ENCODE measurements at places on chromosomes 5 and 9. TPM values are rescaled to one million over a fixed set of nuclear protein-coding genes. Genes with fewer than 3 reads are reported as not detected.

Gene SPATA31D4
- total RNA-seq, result not detected

Gene MOB3B
- total RNA-seq, result 3.2 TPM

Gene MEF2C
- total RNA-seq, result 0.60 TPM

Gene UCK1
- total RNA-seq, result 38.8 TPM

Gene CXCL14
- not detected for total RNA-seq

Gene ANKRD31
- 0.51 TPM for total RNA-seq

Gene PCDHA9
- not detected for total RNA-seq

Gene ZNF879
- total RNA-seq, result 7.5 TPM

- H3K4me3 ChIP-seq, result no peak overlapping the region
- H3K27ac ChIP-seq, result peak overlapping the region; percentile 76
- no peaks in the 10 kb centered on the region for H3K27me3 ChIP-seq
- no peak for DNase-seq
Observed at GRCh38 chr9:130034570-130034969, 8.4 kb downstream of the FNBP1 start.

DNA sequence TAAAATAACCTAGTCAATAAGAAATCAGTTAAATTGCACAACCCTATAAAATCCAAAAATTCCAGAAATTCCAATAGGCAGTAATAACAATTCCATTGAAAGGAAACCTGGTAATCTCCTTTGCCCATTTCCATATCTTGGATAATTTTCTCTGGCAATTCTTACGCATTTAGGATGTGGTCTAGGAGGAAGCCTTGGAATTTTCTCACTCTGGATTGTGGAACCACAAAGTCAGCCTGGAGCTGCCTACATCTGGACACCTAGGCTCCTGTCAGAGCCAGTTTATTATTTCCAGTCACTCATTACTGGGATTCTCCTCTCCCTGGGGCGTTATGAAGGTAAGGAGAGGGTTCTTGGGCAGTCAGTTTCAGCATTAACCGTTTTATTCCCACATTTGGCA, 40.3 kb upstream of the GNE start:
- no peaks in the 10 kb centered on the region for H3K4me1 ChIP-seq
- H3K27me3 ChIP-seq, result no peaks in the 10 kb centered on the region
- no peak for DNase-seq
- no peak overlapping the region for H3K27ac ChIP-seq
- peaks cover 4% of the 10 kb centered on the region for H3K36me3 ChIP-seq

DNA sequence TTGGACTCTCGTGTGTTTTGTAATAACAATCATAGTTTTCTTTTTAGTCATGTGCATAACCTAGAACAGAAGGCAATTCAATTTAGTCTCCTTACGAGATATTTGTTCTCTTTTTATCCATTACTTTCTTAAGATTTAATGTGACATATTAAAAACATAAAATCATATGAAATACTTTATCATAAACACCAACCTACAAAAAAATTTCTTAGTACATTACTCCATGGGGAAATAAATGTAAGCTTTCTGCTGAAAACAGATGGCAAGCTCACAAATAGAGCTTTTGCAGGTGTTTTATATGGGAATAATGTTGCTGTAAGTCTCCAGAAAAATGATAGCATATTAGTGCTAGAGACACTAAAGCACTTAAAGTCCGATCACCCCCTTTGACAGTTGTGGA, 1035.2 kb upstream of the ARRDC3 start:
- no peak for DNase-seq
- no peaks in the 10 kb centered on the region for H3K4me1 ChIP-seq
- no peak overlapping the region for H3K27ac ChIP-seq
- no peaks in the 10 kb centered on the region for H3K36me3 ChIP-seq
- no peak overlapping the region for H3K4me3 ChIP-seq

DNA sequence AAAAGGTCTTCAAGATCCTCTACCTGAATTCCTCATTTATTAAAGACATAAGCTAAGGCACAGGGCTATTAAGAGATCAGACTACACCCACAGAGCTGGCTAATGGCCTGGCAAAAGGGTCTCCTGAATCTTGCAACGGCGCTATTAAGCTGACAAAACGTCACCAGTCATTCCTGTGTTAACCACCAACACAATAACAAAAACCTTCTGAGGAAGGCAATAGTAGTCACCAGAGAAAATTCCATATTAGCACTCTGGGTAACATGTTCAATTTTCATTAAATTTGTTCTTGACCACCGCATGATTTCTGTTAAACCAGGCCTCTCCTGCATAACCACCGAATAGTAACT, 77.0 kb downstream of the GNAQ start:
- H3K27me3 ChIP-seq, result no peaks in the 10 kb centered on the region
- no peak overlapping the region for H3K4me3 ChIP-seq
- DNase-seq, result no peak
- peaks cover 8% of the 10 kb centered on the region for H3K36me3 ChIP-seq
- H3K27ac ChIP-seq, result no peak overlapping the region

- H3K27me3 ChIP-seq, result no peaks in the 10 kb centered on the region
- H3K36me3 ChIP-seq, result no peaks in the 10 kb centered on the region
- no peak overlapping the region for H3K27ac ChIP-seq
- DNase-seq, result no peak
Observed at GRCh38 chr9:18616976-18617375, 143.0 kb downstream of the ADAMTSL1 start.

DNA sequence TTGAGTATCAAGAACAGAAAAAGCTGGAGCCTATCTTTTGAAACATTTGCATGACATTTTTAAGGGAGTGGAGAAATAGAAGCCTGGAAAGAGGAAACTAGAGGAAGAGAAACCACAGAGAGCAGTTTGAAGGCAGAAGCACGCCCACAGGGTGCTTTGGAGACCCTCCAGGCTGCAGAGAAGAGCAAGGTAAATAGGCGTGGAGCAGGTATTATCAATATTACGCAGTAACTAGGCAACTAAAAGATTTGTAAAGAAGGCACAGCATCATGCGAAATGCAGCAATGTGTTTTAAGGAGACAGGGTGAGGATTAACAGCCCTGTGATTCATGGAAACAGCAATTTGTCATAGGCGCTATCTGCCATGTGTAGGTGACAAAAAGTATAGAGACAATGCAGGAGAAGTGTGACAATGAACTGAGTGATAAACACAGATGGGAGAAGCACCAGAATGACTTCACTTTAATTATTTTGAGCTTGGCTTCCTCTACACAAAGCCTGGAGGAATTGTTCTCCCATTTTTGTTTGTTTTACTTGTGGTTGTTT, 281.2 kb downstream of the BRINP1 start:
- H3K36me3 ChIP-seq, result no peaks in the 10 kb centered on the region
- no peaks in the 10 kb centered on the region for H3K27me3 ChIP-seq
- H3K4me1 ChIP-seq, result no peaks in the 10 kb centered on the region
- no peak for DNase-seq

DNA sequence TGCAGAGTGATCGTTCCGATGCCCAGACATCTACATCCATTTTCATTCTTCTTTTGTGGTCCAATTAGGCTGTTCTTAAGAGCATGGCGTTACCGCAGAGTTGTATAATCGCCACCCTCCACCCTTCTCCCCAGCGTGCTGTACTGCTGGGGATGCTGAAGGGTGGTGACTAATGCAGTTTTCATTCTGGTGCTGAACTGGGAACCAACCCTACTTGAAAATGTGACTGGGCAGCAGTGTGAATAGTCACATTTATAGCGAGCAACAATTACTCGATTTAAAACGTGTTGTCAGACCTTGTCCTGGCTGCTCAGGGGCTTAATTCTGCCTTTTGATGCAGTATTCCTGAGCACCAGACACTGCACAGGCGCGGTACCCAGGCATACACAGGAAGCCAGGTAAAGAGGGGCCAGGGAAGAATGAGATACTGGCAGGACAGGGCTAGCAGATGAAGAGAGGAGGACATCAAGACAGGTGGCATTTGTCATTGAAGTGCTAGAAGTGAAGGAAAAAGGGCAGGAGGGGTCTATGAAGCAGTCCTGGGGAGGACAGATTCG, 719 bp upstream of the ISCA1 start:
- H3K36me3 ChIP-seq, result peaks cover 13% of the 10 kb centered on the region
- H3K4me1 ChIP-seq, result peaks cover 31% of the 10 kb centered on the region
- peak overlapping the region; percentile 95 for H3K27ac ChIP-seq
- no peaks in the 10 kb centered on the region for H3K27me3 ChIP-seq

- H3K4me3 ChIP-seq, result no peak overlapping the region
- H3K36me3 ChIP-seq, result no peaks in the 10 kb centered on the region
- peaks cover 39% of the 10 kb centered on the region for H3K27me3 ChIP-seq
- no peak for DNase-seq
- peaks cover 9% of the 10 kb centered on the region for H3K4me1 ChIP-seq
- no peak overlapping the region for H3K27ac ChIP-seq
Observed at GRCh38 chr5:135465391-135466122, 13.4 kb upstream of the TIFAB start.

DNA sequence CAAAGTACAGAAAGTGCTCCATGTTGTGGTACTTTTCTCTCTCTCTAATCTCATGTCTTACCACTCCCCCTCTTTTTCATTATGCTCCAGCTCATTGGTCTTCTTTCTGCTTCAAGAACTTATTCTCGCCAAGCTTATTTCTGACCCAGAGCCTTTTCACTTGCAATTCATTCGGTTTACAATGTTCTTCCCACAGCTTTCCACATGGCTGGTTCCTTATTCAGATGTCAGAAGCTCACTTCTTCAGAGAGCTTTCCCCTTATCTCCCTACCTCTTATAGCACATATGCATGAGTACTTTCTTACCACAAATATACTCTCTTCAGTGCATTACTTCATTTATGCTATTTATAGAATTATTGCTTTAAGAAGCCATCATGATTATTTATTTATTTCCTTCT, 338.8 kb upstream of the ATP10B start:
- no peak for DNase-seq
- H3K4me3 ChIP-seq, result no peak overlapping the region
- no peaks in the 10 kb centered on the region for H3K4me1 ChIP-seq
- H3K27me3 ChIP-seq, result no peaks in the 10 kb centered on the region
- H3K36me3 ChIP-seq, result no peaks in the 10 kb centered on the region

DNA sequence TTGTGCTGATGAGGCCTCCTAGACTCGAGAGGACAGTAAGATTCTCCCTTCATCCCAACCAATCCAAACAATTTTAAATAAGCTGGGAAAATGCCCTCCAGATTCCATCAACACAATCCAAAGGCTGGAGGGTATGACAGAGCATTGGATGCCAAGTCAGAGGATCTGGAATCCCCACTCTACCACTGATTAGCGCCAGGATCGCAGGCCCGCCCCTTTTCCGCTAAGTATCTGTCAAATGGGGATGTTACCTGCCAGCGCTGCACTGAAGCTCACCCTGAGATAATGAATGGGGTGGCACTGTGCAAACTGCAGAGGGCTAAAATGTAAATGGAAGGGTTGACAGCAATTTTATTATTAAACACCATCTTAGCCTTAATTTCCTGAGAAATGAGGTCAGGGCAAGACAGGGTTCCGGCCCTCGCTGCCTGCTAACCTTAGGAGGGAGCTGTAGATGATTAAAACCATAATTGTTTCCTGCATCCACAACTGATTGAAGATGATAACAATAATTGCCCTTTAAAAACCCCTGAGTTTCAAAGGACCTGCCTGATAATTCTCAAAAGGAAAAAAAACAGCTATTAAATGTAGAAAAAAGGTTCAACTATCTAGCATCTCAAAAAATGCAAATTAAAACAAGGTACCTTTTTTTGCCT, 31.6 kb upstream of the GABBR2 start:
- no peak overlapping the region for H3K27ac ChIP-seq
- peaks cover 9% of the 10 kb centered on the region for H3K36me3 ChIP-seq
- H3K4me1 ChIP-seq, result no peaks in the 10 kb centered on the region
- DNase-seq, result no peak
- H3K4me3 ChIP-seq, result no peak overlapping the region
- H3K27me3 ChIP-seq, result no peaks in the 10 kb centered on the region

- H3K36me3 ChIP-seq, result no peaks in the 10 kb centered on the region
- H3K27me3 ChIP-seq, result peaks cover 4% of the 10 kb centered on the region
- H3K4me1 ChIP-seq, result no peaks in the 10 kb centered on the region
- no peak for DNase-seq
- H3K27ac ChIP-seq, result no peak overlapping the region
Observed at GRCh38 chr5:173498739-173499470, 117.5 kb downstream of the BOD1 start.

GRCh38 chr5:92992073-92992472, 588.9 kb downstream of the NR2F1-AS1 start:
- H3K4me1 ChIP-seq, result no peaks in the 10 kb centered on the region
- no peaks in the 10 kb centered on the region for H3K27me3 ChIP-seq
- no peak overlapping the region for H3K27ac ChIP-seq
- H3K4me3 ChIP-seq, result no peak overlapping the region

Data from activated naive CD8-positive, alpha-beta T cell treated with anti-CD3 and anti-CD28 coated beads, Interleukin-2, amount 10 ng/mL, durations not matched to agents 7 days and 5 days (primary cell).